ENCODE measurements at places on chromosomes 6 and 20.

DNA sequence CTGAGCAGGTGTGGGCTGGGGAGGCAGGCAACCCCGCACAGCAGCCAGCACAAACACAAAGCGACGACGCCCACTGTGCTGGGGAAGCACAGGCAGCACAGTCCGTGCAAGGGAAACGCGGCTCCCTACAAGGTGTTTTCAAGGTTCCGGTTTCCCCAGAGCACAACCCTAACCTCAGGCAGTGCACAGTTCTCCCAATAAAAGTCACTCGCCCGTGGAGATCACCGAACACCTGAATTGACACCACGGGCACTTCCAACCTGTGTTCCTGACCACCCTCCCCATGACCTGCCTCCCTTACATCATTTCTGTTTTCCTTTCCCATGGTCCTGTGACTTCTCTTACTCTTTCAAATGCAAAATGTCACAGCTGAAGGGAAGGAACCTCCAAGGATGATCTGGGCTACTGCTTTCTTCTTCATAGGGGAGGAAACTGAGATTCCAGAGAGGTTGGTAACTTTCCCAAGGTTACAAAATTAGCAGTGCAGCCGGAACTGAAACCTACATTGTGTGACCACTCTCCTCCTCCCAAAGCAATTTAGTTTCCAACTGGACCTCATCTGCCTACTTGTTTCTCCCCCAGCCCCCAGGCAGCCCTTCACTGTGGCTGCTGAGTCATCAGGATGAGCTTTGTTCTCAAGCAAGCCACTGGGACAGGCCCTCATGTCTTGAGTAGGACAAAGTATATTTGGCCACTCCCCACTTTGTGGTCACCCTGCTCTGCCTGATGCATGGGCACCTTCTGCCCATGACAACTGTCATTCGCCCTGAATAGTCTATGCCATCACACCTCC lies 125.3 kb downstream of the ATXN1 start:
- DNase-seq: no peak

GRCh38 chr20:35225319-35226125 lies 968 bp upstream of the MMP24 start:
- no peak for DNase-seq

DNA sequence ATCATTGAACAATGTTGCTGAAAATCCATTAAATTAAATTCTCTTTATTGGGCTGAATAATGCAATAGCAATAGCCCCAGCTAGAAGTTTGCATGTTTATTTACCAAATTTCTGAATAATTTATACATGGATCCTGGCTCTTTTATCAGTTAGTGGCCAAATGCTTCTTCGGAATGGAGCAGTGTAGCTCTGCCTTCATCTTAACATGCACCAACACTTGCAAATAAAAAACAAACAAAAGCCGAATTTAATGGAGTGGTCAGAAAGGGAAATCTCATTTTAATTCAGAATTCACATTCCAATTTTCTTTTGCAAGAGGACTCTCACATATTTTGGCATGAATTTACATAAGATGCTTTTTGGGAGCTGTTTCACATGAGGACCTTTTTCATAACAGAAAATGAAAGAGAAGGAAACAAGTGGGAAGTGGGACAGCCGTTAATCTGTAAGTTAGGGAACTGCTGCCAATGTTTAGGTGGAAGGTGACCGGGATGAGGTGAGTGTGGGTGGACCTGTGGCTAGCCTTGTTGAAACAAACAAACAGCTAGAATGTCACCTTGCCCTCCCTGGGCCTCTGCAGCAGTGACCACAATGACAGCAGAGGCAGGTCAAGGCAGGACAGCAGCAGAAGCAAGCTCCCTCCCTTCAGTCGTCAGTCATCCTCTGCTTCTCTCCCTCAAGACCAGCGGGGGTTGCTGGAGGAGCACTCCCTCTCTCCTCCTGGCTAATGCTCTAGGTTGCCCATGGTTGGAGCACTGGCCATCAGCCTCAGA lies 73.2 kb downstream of the INSM1 start:
- no peak for DNase-seq

GRCh38 chr6:5673019-5673790 lies 333.5 kb downstream of the NRN1 start:
- DNase-seq: no peak

DNA sequence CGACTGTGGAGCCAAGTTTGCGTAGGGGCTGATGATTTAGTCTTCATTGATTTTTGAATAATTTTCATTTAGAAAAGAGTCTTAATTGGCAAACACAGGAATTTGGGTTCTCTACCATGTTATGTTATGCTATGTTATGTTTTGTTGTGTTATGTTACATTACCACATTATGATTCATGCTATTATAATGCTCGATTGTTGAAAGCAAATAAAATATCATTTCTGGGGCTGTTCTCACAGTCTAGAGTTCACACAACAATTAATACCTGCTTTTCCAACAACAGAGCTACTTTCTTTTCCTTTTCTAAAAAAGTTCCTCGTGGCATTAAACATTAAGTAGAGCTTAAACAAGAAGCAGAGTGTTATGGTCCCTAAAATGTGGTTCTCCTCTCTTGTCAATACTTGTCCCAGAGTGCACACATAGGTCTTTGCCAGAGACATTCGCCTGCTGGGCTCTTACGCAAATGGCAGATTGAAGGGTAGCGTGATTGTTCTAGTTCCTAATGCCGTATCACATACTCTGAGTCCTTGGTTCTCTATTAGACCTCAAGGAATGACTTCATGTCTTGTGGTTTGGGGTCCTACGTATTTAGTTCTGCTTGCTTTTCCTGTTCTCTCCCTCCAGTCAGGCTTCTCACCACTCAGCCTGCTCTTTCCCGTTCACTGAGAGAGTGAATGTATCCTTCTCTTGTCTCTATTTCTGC lies 370.3 kb downstream of the CD109 start:
- no peak for DNase-seq

DNA sequence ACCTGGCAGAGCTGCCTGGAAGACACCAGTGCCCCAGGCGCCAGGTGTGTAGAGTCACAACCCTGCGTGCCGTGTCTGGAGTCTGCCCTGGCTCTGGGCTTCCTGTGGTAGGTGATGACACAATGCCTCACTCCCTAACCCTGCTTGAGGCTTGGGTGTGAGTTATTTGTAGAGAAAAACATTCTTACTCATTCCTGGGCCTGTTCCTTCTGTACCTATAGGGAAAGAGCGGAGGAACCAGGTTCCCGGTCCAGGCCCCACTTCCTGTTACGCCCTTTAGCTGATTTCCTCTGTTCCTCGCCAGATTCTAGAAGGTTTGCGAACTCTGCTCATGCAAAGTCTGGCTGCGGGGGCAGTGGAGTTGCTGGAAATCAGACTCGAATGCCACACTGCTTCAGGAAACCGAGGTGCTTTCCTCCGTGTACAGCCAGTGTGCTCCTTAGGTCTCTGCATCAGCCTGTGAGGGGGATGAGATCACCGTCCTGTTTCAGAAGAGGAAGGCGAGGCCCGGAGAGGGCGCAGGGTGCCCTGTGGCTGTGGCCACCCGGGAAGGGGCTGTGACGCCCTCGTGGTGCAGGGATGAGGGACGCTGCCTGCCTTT lies 67.1 kb upstream of the DUSP22 start:
- DNase-seq: no peak

DNA sequence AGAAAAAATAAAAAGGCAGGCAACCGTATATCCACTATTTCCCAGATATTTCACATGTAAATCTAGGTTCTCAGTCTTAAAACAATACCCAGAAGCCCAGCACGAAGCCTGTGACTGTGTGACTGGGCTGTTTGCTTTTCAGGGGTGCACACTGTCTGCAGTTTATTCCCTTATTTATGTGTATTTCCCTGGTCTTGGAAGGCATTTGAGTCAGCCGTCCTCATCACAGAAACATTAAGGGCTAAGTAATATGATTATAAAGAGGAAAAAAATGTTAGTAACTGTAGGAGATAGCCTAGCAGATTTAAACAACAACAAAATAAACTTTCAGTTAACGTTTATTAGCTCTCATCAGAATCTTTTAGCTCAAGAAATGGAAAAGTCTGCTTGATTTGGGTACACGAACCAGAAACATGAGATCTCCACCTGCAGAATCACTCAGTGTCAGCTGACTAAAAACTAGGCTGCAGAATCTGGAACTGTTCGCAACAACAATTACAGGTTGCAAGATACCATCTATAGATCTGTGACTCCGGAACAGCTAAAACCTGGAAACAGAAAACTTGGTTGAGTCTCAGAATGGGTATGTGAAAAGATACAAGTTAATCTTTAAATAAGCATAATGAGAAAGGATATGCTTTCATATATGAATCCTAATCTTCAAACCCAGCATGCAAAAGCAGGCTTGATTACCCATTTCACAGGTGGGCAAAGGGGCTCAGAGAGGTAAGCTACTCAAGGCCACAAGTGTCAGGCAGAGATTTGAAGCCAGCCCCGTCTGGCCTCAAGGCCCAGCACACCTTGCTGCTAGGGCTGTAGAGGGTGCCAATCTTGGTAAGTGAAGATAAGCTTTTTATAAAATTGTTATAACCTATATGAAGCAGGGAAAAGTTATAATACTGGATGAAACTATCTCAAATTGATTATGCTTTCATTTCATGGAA lies 21.1 kb downstream of the GCLC start:
- DNase-seq: no peak

DNA sequence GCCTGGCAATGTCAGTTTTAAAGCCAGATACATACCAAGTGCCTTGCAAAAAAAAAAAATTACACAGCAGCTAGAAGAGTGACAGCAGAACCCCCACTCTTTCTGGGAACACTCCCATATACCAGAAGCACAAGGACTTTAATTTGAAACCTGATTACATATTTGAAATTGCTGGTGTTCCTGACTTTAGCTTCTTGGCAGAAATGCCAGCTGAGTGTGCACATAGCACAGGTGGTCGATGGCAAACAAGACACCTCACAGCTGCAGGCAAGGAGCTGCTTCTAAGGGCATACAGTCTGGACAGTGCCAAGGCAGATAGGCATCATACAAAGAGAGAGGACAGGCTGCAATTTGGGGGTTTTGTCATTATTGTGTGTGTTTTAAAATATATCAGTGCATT lies 150.7 kb upstream of the SGK1 start:
- no peak for DNase-seq

DNA sequence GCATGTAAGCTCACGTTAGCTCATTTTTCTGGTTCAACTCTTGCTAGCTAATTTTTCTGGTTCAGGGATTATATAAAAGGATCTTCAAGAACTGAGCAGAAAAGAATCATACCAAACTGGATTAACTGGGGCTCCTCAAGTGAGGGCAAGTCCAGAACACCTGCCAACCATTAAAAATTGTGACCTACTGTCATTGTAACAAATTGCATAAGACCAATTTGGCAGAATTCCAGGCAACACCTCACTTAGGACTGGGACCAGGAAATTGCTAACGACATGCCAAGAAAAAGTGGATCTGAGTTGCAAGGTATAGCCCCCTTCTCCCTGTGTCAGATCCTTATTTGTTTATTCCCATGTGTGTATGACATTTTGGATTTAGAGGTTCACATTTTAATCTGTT lies 216.6 kb downstream of the HIVEP2 start:
- DNase-seq: no peak

DNA sequence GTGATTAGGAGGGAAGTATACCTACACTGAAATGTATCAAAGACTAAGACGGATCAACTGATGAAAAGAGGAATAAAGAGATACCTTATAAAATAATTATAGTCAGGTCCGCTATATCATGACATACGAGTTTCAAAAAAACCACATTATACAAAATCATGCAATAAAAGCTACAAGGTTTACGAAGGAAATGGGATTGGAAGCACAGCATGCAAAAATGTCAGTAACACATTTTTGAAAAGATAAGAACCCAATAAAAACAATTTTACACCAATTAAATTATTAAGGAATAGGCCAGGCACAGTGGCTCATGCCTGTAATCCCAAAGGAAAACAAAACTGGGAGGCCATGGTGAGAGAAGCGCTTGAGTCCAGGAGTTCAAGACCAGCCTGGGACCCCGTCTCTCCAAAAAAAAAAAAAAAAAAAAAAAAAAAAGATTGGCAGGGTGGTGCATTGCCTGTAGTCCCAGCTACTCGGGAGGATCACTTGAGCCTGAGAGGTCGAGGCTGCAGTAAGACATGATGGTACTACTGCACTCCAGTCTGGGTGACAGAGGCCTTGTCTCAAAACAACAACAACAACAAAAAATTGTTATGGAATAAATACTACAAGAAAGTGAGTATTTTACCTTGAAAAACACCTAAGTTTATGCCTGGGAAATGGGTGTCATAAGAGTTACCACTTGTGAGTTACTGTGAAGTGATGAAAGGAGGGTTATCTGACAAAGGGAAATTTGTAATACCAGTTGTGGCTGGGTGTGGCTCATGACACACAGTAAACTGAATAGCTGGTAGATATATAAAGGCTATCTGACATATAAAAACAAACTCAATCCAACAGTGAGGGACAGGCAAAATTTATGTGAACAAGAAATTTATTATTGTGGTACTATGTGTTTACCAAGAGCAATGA lies 45.2 kb downstream of the RANBP9 start:
- DNase-seq: no peak

- no peak for DNase-seq
Measured at GRCh38 chr6:74248966-74249365, 553.0 kb downstream of the CD109 start.

- DNase-seq: no peak
Measured at GRCh38 chr20:63939061-63939935, 16.9 kb downstream of the UCKL1 start.

DNA sequence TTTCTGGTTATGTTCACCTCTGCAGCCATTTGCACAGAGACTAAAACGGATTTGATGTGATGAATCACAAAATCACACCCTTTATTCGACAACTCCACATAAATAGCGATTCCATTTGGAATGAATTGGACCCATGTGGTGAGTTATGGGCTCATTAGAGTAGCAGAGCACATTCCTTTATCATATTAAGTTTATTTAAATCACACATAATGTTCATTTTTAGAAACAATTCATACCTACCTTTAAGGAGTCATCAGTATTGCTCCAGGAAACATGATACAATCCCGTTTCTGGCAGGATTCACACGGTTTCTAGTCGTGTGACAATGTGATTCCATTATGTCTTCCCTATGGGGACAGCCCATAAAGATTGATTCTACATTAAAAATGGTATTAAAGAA lies 303.5 kb downstream of the CDH4 start:
- no peak for DNase-seq

GRCh38 chr6:45917439-45917838 lies 98.2 kb downstream of the CLIC5 start:
- DNase-seq: no peak

DNA sequence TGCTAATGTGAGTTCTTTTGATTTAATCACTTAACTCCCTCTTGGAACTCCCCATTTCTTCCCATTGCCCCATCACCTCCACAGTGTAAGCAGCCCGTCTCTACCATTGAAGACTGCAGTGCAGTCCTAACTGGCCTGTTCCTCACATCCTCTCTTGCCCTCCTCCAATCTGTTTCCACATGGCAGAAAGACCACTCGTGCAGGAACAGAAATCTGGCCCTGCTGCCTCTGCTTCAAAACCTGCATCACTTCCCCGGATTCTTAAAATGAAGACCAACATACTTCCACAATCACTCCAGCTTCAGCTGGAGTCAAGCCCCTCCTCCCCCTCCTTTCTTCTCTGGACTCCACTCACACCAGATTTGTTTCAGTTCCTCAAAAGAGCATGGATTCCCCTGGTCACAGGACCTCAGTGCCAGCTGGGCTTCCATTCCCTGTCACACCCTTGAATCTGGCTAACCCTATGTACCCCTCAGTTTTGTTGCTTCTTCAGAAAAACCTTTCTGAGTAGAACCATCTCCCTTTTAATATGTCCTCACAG lies 802.3 kb downstream of the MAFB start:
- DNase-seq: peak; percentile 51

Data from globus pallidus (tissue), 1 donor.